ENCODE measurements at places on chromosomes 5 and 9.

DNA sequence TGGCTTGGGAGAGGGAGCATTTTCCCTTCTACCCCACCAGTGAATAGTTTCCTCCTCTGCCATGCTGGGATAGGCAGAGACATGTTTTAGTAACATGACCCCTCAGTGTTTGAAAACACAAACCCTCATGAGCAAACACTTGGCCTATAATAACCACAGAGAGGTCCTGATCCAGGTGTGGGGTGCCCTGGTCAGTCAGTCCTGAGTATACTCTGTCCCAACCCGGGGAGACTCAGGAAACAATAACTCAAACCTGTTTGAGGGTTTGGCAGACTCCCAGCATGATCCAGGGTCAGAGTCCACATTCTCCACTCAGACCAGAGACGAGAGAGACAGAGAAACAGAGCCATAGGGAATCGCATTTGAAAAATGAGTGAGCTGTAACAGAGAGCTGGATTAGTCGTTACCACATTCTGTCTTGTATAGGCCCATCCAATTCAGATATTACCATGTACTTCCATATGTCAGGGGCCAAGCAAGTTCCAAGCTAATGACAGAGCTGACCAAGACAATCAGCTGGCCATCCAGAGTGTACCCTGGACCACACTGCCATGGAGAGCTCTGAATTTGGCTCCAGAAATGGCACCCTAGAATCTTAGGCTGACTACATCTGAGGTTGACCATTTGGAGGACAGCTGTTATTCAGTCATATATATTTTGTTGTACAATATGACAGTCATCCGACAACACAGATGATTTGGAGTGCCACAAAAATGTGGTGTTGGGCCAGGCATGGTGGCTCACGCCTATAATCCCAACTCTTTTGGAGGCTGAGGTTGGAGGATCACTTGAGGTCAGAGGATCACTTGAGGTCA is 4.2 kb upstream of the CA9 start:
- DNase-seq = no peak

GRCh38 chr5:115920171-115920725 is 42.0 kb upstream of the LVRN start:
- no peak for DNase-seq

GRCh38 chr5:59655693-59656309 is 237.7 kb downstream of the PDE4D start:
- no peak for DNase-seq

DNA sequence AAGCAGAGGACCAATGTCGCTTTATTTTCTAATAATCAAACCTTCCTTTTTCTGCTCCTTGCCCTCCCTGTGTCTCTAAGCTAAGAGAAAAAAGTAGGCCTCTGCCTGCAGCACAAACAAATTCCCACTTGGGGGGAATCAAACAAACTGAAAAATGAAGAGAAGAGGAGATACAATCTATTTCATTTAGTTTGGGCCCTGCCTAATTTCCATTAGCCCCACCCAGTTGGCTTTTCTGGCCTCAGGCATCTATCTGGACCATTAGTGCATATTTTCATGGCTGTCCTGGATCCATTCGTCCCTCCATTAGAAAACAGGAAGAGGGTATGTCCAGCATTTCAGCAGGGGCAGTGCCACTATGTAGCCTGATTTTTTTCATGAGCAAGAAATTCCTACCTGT is 72.9 kb downstream of the EBF1 start:
- DNase-seq = no peak

GRCh38 chr9:75229605-75230332 is 141.5 kb downstream of the OSTF1 start:
- no peak for DNase-seq

GRCh38 chr9:35357116-35357515 is 132.8 kb upstream of the RUSC2 start:
- no peak for DNase-seq

DNA sequence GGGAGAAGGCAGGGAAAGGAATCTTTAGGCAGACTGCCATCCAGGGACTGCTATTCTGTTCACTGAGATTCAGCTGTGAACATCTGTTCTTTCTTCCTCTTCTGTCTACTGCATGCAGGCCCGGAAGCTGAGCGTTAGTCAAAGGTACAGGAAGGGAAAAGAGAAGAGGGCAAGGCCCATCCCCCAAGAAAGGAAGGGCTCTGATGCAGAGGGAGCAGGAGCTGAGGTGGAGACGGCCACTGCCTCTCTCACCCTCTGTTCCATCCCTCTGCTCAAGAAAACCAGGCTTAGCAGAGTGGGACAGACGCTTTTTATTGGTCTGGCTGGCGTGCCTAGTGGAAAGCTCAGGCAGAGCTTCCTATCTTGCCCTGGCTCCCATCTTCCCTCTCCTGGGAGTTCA is 57.6 kb downstream of the PFDN1 start:
- no peak for DNase-seq

DNA sequence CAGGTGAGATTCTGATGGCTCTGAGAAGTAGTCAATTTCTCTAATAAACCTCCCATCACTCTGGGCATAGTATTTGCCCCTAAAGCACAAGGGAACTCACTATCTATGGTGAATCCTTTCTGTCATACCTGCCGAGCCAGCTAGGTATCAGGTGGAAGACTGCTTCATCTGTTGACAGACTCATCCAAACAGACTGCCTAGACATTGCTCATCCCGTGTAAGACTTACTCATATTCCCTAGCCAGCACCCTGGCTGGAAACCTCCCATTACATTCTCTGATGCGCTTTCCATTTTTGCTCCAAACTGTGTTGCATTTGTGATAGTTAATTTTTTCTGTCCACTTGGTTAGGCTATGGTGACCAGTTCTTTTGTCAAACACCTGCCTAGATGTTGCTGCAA is 595.9 kb downstream of the DNAH5 start:
- no peak for DNase-seq

DNA sequence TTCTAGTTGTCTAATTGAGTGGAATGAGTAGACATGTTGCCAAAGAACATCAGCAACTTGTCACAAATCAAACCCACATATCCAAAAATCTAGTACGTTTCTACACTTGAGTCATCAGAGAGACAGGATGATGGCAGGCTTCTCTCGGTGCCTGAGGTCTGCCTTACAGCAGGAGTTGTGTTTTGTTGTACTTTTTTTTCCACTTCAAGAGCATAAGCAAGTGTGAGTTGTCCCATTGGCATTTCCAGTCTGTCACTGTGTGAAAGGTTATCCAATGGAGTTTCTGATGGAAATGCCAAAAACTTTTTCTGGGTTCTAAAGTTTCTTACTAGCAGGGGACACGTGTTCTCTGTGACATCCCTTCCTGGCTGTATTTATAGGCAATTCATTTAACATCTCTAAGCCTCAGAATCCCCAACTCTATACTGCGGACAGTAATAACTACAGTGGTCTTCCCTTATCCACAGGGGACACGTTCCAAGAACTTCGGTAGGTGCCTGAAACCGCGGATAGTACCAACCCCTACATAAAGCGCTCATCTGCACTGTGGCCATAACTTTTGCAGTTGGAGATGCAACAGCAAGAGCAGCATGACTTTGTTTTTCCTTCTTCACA is 246.5 kb downstream of the SYK start:
- DNase-seq = no peak

- no peak for DNase-seq
Observed at GRCh38 chr5:62920856-62921255, 342.2 kb downstream of the LRRC70 start.

Measured in stimulated activated CD4-positive, alpha-beta T cell treated with anti-CD3 and anti-CD28 coated beads, Interleukin-12 subunit alpha, Interleukin-12 subunit beta, amount 100 ng/mL, for 24 hours (primary cell).